ENCODE measurements at places on chromosomes 5 and 9.
A peak's percentile ranks its signal among the peaks of the same experiment; 100 is the strongest.

- no peak for DNase-seq
Observed at GRCh38 chr5:59698207-59699178, 195.0 kb downstream of the PDE4D start.

GRCh38 chr5:1536871-1537602 lies 13.3 kb upstream of the LPCAT1 start:
- DNase-seq: no peak

DNA sequence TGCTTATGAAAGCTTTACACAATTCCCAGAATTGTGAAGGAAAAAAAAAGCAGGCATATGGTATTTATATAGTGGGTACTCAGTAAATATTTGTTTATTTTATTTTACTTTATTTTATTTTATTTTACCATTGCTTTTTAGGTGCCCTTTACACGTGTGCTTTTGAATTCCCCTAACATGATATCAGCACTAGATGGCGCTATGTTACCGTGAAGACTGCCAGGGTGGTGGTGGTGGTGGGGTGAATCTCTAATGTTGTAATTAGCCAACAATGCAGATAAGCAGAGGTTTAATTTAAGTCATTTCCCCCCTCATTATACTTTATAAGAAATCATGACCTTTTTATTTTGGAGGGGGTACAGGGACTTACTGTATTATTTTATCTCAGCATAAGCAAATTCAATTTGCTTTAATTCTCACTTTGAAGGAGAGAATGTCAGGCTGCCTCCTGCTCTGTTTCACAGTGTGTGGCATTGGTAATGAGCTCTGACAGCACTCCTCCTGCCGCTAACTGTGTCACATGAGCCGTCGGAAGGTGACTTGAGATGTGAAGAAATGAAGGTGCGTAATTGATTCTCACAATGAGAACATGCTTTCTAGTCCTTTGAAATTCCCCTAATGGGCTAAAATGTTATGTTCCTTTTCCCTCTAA lies 165.6 kb downstream of the YTHDC2 start:
- peak; percentile 55 for DNase-seq

DNA sequence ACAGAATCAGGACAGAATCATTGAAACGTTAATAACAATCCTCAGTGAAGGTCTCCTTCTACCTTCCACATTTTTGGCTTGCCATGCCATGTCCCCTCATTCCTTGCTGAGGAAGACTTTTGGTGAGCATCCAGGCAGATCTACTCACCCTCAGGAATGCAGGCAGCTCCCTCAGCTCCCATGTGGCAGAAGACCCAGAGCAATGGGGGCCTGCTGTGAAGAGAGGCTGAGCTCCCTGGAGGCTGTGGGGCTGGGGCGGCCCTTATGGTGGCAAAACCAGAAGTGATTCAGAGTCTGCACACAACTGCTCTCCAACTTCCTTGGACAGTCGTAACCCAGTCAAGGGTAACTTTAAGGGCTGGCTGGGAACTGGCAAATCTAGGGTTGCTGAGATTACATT lies 247.2 kb upstream of the EFNA5 start:
- peak; percentile 63 for DNase-seq

- no peak for DNase-seq
Observed at GRCh38 chr5:139361835-139362429, 20.3 kb downstream of the PAIP2 start.

DNA sequence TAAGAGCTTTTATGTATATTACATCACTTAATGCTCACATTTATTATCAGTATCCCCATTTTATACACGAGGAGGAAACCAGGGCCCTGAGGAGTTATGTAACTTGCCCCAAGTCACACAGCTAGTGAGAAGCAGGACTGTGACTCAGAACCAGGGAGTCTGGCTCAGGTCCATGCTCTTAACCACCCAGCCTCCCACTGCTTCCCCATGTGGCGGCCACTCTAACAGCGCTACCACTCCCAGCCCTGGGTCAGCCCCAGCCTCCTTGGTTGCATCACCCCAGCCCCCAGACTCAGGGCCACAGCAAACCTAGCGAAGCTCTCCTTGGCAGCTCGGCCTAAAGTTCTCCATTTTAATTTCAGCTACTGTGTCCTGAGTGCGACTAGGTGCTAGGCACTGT lies 159.1 kb downstream of the PAX5 start:
- peak; percentile 42 for DNase-seq

- DNase-seq: no peak
Observed at GRCh38 chr9:84235511-84235910, 105.0 kb downstream of the SLC28A3 start.

GRCh38 chr5:66242050-66242715 lies 98.1 kb downstream of the SREK1 start:
- DNase-seq: peak; percentile 3

- DNase-seq: no peak
Observed at GRCh38 chr5:2872676-2873075, 121.2 kb upstream of the IRX2 start.

DNA sequence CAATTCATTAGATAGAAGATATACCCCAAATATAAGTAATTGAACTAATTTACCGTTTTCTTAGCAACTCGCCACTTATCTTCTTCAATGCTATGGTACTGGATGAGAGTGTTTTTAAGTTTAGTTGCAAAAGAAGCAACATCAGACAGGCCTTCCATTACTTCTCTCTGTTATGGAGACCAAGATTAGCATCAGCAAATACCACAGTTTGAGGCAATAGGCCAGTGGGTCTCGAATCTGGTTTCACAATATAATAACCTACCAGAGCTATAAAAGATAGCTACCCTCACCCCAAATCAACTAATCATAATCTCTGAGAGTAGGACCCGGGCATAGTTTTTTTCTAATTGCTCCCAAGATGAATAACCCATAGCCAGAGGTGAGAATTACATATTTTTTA lies 5.1 kb downstream of the STARD4 start:
- DNase-seq: peak; percentile 5

GRCh38 chr5:1810581-1811101 lies 9.4 kb downstream of the NDUFS6 start:
- no peak for DNase-seq

DNA sequence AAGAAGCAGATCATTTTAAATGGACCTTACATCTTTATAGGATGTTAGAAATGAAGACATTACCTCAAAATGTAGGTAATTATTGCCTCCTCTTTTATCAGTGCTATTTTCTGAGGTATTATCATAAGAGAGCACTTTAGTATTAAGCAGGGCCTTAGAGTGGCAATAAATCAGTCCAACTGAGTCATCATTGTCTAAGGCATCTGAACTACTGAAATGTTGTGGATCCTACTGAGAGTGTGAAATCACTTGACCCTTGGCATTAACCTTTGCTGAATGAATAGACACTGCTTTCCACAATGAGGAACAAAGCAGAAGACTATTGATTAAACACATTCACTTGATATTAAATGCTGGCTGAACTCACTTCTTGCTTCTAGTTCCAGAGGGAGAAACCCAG lies 224.6 kb upstream of the ARRDC3 start:
- DNase-seq: no peak

All from EH (cell line).